Epithelial cell of prostate (primary cell): ENCODE measurements at places on chromosomes 2 and 18.

DNA sequence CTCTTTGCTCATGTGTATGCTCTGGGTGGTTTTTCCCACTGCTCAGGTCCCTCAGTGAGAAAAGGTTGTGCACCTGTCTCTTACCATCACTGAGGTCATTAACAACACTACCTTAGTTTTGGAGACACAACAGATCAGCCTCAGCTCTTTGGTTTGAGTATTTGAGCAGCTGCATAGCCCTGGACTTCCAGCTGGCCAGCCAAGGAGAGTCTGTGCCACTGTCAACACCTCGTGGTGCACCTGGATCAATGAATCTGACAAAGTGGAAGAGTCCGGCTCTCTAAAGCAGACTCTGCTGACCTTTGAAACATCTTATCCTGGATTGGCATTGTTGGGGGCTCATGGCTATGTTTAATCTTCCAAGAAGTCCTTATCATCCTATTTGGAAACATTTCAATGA is 30.0 kb downstream of the SERPINB8 start:
- no peak for DNase-seq

DNA sequence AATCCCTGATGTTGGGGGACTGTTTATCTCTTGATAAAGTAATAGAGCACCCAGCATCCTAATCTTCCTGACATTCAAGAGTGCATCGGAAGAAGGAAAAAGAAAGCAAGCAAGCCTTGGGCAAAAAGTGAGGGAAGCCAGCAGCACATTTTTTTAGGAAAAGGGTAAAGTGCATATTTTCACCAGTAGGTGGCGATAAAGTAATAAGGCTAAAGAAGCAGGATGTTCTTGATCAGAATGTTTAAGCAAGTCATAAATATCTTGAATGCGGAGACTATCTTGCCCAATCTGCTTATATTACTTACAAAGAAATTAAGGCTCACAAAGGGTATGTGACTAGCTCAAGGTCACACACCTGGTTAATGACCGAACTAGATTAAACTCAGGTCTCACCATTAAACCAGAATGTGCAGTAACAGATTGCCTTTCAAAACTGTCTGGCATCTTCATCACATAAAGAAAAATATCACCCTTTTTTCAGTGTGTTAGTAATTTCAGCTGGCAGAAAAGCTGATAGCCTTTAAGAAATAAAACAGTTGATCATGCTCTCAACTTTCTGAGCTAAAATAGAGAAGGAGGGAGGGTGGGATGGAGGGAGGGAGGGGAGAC is 83.8 kb downstream of the VIT start:
- DNase-seq = no peak

GRCh38 chr2:149038442-149039212 is at the start of gene LYPD6B:
TSS of gene LYPD6B (plus strand) at chr2:149038699. CDS start at chr2:149130949, 92,250 bp downstream.
- no peak for DNase-seq

DNA sequence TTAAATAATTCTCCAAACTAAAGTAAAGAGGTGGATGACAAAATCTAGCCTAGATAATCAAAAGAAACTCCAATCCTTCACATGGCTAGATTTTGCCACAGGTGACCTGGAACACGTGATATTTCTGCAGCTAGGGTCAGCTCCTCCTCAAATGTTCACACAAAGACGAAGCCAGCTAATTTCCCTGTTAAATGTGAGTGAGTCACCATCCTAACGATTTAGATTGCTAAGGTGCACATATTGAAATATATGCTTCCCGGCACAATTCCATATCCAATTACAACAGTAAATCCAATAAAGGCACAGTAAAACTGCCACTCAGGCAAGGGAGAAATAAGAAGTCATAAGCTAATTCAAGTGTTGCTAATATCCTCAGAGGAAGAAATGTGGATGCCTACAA is 28.7 kb downstream of the IKZF2 start:
- DNase-seq = no peak
